ENCODE measurements at places on chromosomes 16 and 17.
A peak's percentile ranks its signal among the peaks of the same experiment; 100 is the strongest.

GRCh38 chr17:57086069-57086930 is 1.3 kb downstream of the AKAP1 start:
- DNase-seq: peak; percentile 30

GRCh38 chr17:75749545-75750389 is 15.2 kb downstream of the GALK1 start:
- peak; percentile 78 for DNase-seq

GRCh38 chr16:143047-143446 is 4.6 kb upstream of the NPRL3 start:
- DNase-seq: no peak

DNA sequence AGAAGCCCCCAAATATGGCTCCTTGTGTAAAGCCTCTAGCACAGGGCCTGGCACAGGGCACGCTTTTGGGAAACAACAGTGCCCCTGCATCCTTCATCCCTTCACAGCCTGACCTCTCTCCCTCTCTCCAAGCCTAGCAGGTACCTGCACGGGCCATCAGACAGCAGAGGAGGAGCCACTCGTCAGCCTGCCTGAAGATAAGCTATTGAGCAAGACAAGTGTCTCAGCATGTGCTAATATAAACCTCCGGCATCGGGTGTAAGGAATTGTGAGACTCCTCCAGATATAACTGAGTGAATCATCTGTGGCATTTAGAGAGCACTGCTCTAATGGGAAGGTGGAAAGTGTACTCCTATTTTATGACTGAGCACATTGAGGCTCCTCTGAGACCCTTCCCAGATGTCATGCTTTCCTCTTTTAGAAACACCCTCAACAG is 38.3 kb downstream of the TBX4 start:
- no peak for DNase-seq

- DNase-seq: no peak
Observed at GRCh38 chr17:33962857-33963655, 292.0 kb upstream of the CCL2 start.

DNA sequence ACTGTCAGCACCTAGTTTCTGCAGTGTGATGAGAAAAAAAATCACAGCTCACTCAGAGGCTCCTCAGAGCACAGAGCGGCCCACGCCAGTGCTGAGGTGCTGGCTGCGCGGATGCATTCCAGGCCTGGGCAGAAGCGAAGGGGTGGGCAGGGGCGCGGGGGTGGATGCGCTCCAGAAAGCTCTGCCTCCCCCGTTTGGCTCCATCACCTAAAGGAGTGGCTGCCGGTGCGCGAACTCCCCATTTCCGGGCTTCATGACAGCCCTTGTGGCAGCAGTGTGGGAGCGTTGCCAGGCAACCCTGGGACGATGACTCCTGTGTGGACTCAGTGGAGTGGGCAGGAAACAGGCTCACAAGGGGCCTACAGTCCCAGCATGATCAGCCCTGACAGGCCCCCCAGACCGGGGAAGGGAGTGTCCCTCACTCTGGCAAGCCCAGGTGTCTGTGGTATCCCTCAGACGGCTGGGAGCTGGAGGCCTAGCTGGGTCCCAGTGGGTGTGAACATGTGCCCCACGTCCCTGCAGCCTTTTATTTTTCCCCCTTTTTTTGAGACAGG is 32.8 kb upstream of the NUDT16L1 start:
- peak; percentile 86 for DNase-seq

GRCh38 chr17:80367503-80367902 is 47.5 kb upstream of the ENDOV start:
- no peak for DNase-seq

- DNase-seq: no peak
Observed at GRCh38 chr17:66562119-66562518, 259.7 kb downstream of the PRKCA start.

GRCh38 chr17:82114872-82115271 is 16.8 kb upstream of the FASN start:
- no peak for DNase-seq

DNA sequence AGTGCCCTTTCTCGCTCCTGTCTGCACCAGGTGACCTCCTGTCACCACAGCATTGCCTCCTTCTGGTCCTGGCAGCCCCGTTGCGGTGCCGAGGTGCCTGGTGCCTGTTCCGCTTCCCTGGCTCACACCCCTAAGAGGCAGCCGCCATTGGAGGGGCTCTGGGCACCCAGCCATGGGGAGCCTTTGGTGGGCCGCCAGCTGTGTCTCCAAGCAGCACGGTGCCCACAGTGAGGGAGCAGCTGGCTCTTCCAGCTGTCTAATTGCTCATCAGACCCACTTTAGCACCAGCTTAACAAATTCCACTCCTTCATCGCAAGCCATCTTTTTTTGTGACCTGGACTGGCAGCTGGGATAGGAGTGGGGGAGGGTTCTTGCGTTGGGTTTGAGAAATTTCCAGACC is 276.1 kb downstream of the SNX29 start:
- peak; percentile 35 for DNase-seq

- no peak for DNase-seq
Observed at GRCh38 chr16:13435873-13436474, 484.0 kb upstream of the ERCC4 start.

DNA sequence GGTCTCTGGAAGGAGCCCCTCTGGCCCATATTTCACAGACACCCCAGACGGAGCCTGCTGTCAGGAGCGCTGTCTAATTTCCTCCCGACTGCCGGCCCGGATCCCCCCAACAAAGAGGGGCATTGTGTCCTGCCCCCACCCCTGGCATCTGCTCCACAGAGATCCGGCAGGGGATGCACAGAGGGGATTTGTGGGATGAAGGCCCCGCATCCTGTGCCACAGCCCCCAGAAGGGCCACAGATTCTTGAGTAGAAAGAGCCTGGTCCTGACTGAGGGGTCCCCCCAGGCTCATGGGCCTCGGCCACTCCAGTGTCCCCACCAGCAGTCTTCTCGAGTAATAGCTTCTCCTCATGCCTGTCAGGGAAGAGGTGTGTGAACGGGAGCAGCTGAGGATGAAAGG is 29.5 kb downstream of the MEOX1 start:
- DNase-seq: no peak

DNA sequence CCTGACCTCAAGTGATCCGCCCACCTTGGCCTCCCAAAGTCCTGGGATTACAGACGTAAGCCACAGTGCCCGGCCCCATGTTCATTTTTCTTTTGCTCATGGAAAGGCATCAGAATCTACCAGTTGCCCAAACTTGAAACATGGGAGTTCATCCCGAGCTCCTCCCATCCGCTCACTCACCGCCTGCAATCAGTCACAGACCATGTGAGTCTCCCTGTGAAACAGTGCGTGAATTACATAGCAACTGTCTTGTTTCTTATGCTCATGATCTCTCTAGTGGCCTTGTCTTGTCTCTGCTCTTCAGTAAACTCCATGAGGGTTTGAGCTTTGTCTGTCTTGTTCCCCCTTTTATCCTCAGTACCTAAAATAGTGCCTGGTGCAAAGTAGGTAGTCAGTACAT is 52.1 kb upstream of the TNRC6A start:
- DNase-seq: no peak

GRCh38 chr17:78512976-78513375 is 64.2 kb downstream of the DNAH17 start:
- no peak for DNase-seq

GRCh38 chr16:27374804-27375425 is 27.1 kb upstream of the IL21R start:
- DNase-seq: peak; percentile 10

GRCh38 chr16:28326881-28327610 is 34.7 kb downstream of the SBK1 start:
- no peak for DNase-seq

GRCh38 chr17:2075336-2076086 is 20.6 kb downstream of the HIC1 start:
- DNase-seq: no peak

DNA sequence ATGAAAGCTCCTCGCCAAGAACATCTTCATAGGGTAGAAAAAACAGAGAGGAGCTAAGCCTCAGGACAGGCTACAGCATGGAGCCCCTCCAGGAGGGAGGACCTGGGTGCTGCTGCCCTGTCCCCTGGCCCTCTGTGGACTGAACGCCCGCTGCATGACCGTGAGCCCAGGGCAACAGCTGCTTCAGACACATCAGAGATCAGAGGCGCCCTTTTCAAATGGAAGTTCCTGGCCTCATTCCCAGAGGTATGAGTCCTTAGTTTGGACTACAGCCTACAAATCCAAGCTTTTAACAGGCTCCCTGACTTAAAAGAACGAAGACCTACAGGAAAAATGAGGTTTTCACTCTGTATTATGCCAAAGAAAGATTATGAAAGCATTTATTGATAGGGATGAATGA is 48.5 kb downstream of the ZNF18 start:
- no peak for DNase-seq

- DNase-seq: no peak
Observed at GRCh38 chr16:13612623-13613022, 307.3 kb upstream of the ERCC4 start.

DNA sequence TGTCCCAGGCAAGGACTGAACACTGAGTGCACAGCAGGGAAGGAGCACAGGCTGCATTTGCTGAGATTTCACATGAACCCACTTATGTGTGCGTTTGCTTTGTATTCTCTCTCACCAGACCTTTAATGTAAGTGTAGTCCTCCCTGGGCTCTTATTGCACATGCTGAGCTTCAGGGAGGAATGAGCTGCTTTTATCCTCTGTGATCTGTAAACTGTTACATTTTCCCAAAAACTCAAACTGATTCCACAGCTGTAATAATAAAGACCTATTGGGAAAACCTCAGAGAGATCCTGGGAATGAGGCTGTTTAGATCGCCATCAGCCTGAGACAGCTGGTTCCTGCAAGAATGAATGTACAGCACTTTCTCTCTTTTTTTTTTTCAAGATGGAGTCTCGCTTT is 53.6 kb upstream of the ADORA2B start:
- DNase-seq: no peak

DNA sequence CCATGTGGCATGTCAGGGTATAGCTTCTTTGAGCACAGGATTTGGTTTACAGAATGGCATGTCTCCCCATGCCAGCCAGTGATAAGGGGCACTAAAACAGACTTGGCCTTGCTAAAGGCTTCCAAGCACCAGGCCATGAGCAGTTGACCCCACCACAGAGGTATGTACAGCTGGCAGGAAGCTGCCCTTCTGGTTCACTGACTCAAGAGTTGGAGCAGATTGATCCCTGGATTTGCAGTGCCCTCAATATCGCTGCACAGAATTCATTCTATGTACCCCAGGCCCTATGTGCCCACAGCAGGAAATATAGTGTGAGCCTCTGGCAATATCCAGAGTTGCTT is 24.3 kb downstream of the HLF start:
- DNase-seq: no peak

DNA sequence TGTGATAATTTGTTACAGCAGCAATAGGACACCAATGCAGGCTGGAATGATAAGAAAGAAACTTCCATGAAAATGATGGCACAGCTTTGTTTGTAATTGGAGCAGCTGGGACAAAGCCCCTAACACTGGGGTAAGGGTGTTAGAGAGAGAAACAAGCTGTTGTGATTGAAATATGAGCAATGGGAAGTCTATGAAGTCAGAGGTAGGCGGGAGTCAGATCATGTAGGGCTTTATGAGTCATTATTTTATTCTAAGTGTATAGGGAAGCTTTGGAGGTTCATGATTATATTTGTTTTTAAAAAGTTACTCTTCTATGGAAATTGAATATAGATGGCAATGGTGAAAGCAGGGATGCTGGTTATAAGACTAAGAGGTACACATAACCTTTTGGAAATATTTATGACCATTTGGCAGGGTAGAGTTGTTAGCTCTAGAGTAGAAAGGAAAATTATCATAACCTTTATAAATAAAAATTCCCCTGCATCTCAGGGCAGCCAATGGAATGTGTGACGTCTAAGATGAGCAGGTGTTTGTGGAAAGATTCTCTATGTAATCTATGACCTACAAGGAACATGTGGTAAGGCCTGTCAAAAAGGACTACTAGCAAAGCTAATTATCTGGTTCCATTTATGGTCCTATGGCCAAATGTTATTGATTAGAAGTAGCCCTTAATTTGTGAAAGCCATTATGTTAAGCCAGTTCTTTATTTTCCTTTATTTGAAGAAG is 85.6 kb downstream of the KCNJ2 start:
- DNase-seq: no peak

DNA sequence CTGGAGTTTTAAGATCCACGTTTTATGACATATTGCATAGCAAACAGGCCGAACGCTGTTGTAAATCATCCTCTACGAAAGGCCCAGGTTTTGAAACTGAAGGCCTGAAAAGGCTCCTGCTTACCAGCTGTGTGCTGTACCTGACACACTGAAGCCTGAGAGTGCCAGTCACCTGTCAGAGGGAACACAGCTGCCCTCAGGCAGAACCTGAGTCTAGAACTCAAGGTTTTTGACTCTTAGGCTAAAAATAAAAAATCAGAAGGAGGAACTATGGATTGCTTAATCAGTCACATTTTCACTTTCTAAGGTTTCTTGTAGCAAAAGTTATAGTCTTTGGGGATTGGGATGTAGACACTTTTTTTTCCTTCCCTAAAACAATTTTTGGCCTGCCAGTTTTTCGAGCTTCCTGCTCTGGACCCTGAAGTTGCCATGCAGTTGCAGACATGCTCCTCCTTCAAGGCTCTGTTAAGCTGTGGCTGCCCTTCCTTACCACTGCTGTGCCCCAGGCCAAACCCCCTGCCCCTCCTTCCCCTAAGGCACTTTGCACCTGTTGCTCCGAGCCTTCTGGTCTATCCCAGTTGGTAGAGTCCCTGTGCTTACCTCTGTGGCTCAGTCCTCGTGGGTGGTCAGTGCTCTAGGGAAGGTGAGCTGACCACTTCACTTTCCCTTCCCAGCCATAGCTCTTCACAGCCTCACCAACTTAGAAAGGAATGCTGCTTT is 56.6 kb downstream of the TENT4B start:
- no peak for DNase-seq

GRCh38 chr16:1167276-1168107 is 14.6 kb downstream of the CACNA1H start:
- peak; percentile 96 for DNase-seq

DNA sequence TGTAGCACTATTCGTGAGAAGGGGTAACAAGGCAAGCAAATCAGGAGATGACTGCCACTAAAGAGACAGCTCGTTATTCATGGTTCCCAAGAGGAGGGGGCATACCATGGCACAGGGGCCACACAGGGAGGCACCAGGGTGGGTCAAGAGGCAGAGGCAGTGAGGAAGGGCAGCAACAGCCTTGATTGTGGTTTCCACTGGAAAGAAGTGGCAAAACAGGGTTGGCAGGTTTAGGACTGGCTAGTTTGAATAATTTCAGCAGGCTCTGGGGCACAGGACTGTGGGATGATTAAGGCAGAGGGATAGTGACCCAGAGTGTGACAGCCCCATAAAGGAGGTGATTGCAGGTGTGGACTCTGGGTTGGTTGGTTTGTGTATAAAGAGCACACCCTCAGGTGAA is 188.9 kb downstream of the CBLN1 start:
- no peak for DNase-seq

DNA sequence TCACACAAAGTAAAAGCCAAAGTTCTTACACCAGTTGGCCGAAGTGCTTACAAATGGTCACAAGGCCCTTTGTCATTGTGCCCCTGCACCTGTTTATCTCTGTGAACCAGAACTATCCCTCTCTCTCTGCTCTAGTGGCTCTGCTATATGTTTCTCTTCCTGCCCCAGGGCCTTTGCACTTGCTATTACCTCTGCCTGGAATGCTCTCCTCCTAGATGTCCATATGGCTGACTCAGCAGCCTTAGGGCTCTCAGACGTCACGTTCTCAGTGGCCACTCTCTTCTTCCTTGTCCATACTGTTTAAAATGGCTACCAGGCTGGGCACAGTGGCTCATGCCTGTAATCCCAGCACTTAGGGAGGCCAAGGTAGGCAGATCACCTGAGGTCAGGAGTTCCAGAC is 38.8 kb upstream of the DDX52 start:
- DNase-seq: no peak

Measured in COR-L47 (cell line).